Spinal cord (tissue), 10 donors: ENCODE measurements at places on chromosomes 11 and 22.

GRCh38 chr11:130434521-130435223 lies 6.3 kb upstream of the ADAMTS8 start:
- peak; percentile 82 for DNase-seq

DNA sequence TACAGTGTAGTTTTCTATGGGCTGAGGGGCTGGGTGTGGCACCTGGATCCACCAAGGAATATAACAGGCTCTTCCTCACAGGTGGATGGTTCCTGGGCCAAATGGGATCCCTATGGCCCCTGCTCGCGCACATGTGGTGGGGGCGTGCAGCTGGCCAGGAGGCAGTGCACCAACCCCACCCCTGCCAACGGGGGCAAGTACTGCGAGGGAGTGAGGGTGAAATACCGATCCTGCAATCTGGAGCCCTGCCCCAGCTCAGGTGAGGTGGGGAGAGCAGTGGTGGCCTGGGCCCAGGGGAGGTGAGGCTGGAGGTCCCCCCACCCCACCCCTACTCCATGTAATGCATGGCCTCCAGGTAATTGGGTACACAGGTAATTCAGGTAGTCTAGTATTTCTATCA lies 20.7 kb downstream of the ADAMTS15 start:
- DNase-seq, result no peak

DNA sequence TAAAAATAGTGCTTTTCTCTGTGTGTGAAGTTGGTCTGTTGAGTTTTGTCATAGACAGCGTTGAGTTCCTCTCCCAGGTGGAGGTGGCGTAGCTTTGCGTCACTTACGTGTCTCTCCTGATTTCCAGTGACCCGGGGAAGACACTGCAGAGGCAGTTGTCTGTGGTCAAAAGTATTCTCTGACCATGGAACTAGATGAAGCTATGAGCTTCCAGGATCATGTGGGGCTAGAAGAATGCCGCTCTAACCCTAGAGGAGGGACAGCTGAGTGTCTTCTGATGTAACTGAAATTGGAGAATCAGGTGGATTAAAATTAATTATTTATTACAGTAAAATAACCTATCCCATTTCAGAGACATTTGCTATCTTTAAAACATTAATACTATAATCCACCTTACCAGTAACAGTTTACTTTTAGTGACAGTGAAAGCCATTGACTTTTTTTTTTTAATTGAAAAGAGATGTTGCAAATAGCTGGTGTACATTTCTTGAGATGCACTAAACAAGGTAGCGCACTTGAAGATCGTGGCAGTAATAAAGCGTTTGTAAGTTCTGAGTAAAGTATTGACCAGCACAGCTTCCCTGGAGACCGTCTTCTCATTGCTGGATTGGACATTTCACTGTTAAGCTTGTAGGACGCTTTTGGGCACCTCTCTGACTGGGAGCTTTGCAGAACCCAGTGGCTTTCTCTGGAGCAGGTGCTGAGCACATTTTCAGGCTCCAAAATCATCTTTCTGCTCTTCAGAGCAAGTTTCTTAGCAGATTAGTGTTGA lies 9.7 kb downstream of the CAT start:
- DNase-seq, result no peak

- DNase-seq, result no peak
Measured at GRCh38 chr11:65541093-65541982, 16.5 kb downstream of the SCYL1 start.

DNA sequence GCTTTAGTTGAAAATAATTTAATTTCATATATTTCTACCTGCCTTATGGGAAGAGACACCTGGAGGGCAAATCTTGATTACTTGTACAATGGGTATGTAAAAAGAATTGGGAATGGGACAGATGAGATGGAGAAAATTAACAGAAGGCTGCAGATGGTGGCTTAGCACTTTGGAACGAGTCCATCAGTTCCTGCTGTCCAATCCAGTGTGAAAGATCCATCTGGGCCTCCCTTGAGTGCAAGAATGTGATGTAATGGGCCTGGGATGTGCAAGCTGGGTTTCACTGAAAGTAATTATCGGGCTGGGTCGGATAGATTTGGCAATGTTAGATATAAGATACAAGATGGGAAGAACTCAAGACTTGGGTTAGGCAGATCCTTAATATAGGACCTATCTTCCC lies 42.0 kb downstream of the CECR2 start:
- DNase-seq, result peak; percentile 54

- no peak for DNase-seq
Measured at GRCh38 chr11:123856444-123856843, 29.0 kb downstream of the TMEM225 start.

- no peak for DNase-seq
Measured at GRCh38 chr11:68904248-68904847, 657 bp downstream of the IGHMBP2 start.

DNA sequence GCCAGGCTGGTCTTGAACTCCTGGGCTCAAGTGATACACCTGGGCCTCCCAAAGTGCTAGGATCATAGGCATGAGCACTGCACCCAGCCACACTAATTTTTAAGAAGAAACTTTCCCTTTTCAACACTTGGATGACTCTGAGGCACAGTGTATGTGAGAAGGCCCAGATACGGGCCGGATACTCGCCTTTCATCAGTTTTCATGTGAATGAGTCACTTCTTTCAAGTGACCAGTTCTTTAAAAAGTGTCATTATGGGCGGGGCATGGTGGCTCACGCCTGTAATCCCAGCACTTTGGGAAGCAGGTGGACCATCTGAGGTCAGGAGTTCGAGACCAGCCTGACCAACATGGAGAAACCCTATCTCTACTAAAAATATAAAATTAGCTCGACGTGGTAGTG lies 120.8 kb downstream of the CTTN start:
- DNase-seq, result no peak

DNA sequence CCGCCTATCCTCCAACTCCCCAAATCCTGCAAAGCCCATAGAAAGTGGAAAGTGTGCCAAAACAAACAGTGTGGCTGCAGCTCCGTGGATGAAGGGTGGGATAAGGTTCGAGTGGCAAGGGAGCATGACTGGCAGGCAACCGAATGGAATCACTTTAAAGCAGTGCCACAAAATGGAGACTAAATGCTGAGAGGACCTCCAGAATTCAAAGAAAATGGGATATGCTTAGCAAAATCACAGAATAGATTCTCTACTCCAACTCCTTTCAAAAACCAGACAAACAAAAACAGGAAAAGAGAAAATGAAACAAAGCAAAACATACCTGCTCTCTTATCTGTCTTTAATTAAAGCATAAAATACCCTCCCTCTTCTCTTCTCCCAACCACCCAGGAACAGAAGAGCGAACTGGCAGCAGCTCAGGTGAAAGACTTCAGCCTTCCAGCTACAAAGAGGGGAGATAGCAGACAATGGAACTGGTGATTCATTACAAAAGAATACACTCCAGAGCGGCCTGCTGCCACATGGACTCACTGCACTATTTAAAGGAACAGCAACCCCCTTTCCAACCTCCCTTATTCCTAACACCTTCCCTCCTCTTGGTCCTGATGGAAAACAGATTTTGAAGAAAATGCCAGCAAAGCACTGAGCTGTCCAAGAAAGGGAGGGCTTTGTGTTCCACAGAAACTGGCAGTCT lies 118.5 kb downstream of the APOL5 start:
- peak; percentile 88 for DNase-seq

DNA sequence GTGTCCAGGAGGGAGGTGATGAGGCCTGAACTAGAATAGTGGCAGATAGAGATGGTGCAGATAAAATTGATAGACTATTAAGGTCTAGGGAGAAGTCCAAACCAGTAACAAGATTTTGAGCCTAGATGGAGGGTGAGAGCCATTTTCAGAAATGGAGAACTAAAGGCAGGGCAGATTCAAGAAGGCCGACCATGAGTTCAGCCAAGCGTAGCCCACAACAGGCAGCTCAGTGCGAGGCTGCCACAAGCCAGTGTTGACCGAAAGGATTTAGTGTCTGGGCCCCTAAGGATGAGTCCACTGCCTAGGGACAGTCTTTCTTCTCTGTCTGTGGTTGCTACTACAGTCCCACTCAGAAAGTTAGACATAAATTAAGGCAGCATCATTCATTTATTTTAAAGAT lies 51.7 kb downstream of the PPP2R1B start:
- no peak for DNase-seq

GRCh38 chr11:11403763-11404725 lies 51.0 kb upstream of the CSNK2A3 start:
- DNase-seq, result peak; percentile 64

- DNase-seq, result no peak
Measured at GRCh38 chr11:115423728-115424459, 80.3 kb downstream of the CADM1 start.

DNA sequence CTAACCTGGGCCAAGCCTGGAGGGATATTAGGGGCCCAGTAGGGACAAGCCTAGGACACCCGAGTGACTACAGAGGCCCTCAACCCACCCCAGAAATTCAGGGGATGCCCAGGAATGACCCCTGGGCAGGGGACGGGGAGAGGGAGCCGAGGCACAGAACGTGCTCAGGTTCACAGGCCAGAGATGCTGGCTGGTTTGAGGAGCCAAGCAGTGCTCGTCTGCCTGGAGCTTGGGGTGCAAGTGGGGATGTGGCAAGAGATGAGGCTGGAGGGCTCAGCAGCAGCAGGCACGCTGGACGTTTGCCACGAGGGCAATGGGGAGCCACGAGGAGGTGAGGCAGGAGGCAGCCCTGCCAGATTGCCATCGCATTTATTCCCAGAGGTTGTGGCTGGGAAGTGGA lies 34.0 kb upstream of the EMID1 start:
- no peak for DNase-seq

DNA sequence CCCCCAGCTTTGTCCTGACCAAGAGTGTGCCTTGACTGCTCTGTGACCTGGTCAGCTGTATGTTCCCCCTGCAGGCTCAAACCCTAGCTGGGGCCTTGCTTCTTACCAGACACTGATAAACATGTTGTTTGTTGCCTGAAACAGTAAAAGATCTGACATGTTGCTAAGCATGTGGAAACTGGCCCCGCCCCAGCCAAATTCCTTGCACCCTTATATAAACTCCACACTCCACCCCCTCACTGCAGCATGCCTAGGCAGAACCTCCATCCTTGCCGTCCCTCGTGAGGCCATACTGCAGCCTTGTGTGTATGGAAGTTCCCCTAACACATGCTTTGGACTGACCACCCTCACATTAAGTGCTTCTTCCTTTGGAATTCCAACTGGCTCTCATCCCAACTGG lies 27.3 kb downstream of the LRRC74B start:
- no peak for DNase-seq

- no peak for DNase-seq
Measured at GRCh38 chr11:40118780-40119179, 1340.7 kb downstream of the LRRC4C start.

DNA sequence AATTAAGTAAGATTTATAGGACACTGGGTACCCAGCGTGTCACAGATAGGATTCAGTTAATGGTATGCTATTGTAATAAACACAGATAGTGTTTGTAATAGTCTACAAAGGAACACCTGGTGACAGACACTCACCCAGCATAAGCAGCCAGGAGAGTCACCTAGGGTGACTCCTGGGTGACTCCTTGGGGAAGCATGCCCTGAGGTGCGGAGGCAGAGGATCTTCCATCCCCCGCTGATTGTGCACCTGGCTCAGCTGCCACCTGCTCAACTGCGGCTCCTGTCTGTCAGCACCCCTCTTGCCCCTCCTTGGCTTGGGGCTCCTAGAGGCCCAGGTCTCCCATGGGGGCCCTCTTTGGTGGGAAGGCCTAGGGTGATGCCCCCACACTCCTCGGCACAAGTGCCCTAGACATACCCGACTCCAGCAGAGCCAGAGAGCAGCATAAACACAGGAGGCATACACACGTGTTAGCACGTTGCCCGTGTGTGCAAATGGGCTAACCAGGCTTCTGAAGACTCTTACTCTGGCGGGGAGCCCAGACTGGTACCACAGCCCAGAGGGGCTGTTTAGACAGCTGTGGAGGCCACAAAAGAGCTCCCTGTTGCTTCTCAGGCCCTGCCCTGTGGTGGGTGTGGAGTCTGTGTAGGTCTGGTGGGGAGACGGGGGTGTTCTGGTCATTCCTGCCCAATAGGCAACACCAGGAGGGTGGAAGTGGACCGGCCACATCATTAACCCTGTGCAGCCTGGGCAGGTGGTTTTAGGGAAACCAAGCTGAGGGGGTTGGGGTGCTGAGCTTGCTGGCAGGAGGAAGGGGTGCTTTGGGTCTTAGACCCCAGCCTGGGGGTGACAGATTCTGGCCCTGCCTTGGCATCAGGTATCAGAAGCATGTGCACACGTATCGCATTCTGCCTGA lies 3.0 kb downstream of the INPPL1 start:
- DNase-seq, result no peak

DNA sequence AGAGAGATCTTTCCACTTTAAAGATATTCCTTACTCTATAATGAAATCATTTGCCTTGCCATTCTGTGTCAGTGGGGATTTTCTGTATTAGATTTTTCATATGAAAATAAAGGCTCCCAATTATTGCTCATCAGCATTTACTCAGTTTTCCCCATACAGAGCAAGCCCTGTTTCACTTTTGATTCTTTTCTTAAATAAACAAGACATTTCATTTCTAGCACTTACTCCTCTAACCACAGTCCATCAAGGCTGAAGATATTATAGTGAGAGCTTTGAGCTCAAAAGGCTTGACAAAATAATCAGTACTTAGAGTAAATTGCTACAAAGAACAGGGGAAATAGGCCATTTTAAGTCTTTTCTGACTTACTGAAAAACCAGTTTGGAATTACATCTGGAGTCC lies 385.1 kb downstream of the LRRC4C start:
- no peak for DNase-seq

DNA sequence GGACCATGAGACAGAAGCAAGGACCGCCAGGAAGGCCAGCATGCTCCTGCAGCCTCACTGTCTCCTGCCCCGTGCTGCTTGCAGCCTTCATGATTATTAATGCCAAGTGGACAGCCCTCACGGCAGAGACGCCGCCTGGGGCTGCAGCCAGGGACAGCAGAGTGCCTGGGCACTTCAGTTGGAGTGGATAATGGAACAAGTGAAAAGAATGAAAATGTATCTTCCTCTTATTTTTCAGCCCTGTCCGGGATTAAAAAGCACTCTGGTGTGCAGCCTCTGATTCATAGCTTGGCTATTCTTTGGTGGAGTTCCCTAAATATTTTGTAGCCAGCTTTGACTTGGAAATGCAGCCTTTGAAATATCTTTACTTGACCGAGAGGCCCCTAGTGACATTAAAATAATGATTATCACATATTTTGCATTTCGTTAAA lies 1404.2 kb downstream of the BRD1 start:
- DNase-seq, result peak; percentile 27

DNA sequence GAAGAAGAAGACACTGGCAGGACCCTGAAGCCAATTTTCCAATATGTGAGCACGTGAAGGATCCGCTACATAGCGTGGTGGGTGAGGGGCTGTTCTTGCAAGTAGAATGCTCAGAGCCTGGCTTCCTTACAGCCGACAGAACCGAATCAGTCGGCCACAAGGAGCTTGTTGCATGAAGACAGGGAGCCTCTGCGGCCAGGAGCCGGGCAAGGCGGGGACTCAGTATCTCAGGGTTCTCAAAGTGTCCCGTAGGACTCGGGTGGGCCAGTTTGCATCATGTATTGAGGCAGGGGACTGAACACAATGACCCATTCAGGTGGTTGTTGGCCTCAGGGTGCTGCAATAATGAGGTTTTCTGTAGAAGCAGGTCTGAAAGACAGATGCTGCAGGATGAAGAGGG lies 289.5 kb downstream of the NTM start:
- DNase-seq, result no peak

- DNase-seq, result peak; percentile 36
Measured at GRCh38 chr22:27719535-27720227, 81.9 kb downstream of the MN1 start.
